Omental fat pad (tissue), 4 donors: ENCODE measurements at places on chromosomes 3 and 15.

DNA sequence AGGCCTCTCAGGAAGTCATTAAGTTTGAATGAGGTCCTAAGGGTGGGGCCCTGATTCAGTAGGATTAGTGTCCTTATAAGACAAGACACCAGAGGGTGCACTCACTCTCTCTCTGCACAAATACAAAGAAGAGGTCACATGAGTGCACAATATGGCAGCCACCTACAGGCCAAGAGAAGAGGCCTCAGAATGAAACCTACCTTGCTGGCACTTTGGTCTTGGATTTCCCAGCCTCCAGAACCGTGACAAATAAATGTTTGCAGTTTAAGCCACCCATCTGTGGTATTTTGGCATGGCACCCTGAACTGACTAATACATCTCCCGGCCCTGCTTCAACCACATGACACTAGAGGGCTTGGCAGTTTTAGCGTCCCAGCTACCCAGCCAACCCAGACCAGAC is 73.9 kb upstream of the CHRNB4 start:
- no peak for DNase-seq

GRCh38 chr15:32029409-32029861 is 880 bp upstream of the CHRNA7 start:
- DNase-seq = no peak

DNA sequence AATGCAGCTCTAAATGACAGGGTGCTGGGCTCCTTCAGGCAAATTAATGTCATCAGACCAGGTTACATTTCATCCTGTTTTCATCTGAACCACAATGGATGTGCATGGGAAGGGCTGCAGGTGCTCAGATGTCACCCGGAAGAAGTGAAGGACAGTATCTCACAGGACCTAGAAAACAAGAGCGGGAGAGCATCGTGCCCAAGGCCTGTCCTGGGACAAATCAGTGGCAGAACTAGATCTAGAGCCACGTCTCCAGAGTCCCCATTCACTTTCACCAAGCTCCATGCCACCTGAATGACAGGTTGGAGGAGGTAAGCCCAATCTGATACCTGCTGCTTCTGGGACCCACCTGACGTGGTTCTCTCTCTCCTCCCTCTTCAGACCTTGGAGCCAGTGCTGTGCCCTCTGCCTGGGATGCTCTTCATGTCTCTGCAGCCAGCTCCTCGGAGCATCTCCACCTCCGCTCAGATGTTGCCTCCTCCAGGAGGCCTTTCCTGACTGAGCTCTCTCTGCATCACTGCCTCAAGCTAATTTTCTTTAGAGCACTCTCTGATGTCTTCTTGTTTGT is 77.3 kb downstream of the CPN2 start:
- DNase-seq = peak; percentile 17

GRCh38 chr3:10344147-10344943 is 23.4 kb upstream of the SEC13 start:
- DNase-seq = no peak

DNA sequence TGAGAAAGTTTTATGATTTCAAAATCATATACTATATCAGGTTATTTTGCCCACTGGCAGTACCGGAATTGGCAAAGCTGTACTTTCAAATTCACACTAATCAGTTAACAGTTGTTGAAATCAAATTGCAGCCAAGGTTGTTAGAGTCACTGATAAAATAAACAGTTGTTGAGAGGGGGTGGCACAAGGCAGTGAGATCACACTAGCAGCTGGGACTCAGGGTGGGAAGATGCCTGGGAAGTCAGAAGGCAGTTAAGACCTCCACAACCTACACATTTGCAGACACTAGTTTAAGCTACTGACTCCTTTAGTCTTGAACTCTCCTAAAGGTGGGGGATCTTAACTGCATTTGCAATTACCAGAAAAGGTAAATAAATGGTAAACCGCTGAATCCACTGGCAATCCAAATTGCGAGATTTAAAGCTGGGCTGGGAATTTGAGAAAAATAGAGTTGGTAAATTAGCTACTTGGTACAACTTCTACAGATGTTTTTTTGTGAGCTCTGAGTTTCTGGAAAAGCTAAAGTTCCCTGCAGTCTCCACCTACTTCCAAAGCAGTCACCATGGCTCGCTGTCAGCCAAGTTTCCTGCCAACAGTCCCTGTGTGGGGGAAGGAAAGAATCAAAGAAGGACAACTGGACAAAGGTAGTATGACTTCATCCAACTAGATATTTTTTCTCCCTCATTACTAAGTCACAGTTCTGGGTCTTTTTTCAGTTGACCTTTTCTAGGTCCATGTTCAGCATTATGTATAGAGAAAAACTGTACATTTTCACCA is 105.7 kb downstream of the ZNF385D start:
- no peak for DNase-seq

DNA sequence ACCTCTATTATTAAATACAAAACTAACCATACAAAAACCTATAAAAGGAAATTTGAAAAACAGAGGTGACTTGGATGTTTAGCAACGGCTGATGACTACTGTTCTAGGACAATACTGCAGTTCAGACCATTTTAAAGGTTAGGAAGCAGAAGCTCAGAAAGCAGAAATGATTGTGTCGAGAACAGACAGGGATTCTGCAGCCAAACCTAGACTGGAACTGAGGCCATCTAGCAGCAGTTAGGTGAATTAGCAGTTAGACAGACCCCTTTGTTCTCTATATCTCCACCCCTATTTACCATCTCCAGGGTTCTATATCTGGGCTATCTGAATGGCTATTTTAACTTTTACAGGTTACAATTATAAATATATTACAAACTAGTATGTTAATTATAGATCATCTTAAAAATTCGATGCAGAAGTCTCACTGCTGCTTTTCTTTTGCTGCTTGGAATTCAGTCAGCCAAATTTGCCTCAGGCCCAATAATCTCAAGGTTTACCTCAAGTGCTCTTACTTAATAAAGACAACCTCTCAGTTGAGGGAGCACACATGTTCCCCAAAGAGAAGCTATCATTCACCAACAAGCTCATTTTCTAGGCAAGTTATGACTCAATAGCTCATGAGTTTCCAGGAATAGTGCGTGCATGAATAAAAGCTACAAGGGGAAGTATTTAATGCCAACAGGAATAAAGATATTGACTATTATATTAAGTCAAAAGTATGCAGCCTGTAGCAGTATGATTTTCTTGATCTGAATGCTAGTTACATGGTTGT is 9.3 kb upstream of the IL1RAP start:
- no peak for DNase-seq

DNA sequence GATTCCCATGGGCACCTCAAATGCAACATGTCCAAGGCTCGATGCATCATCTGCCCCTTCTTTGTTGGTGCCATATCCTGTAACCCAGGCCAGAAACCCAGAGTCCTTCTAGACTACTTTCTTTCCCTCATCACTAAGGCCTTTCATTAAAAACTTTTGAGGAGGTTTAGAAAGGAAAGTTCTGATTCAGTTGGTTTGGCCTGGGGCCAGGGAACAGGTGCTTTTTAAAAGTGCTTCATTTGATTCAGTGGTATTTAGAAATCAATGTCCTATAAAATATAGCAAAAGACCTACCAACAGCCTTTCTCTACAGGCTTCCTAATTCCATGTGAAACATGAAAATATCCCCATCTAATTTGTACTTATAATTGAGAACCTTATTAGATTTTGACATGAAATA is 341.9 kb upstream of the RORA start:
- no peak for DNase-seq

DNA sequence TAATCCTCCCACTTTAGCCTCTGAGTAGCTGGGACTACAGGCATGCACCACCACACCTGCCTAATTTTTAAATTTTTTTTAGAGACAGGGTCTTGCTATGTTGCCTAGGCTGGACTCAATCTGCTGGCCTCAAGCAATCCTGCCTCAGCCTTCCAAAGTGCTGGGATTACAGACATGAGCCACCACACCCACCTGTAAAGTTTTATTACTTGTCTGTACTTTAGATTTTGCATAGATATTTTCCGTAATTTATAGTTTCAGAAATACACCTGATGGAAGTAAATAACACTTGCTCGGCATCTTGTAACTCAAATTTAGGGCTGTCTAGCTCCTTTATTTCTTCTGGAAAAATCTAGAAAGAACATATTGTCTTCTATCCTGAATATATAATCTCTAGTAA is 5.8 kb downstream of the DZIP3 start:
- no peak for DNase-seq
